KBM-7 (cell line): ENCODE measurements at places on chromosomes 2 and 18.

DNA sequence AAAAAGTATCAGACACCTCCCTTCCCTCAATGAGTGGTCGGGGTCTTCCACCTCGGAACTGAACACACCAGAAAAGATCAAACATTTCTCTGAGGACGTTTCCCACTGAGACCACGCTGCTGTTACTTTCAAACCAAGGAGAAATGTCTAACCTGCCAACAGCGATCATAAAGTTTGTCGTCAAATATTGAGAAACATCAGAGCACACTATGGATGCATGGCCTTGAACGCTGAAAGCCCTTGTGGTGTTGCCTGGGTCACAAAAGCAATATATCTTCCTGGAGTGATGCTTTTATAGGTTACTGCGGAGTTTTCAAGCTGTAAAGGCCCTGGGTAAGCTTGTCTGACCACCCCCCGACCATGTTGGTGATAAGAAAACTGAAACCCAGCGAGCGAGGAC, 70.2 kb upstream of the ID2 start:
- DNase-seq: no peak

GRCh38 chr2:151691631-151692030, 42.6 kb downstream of the NEB start:
- DNase-seq: no peak

DNA sequence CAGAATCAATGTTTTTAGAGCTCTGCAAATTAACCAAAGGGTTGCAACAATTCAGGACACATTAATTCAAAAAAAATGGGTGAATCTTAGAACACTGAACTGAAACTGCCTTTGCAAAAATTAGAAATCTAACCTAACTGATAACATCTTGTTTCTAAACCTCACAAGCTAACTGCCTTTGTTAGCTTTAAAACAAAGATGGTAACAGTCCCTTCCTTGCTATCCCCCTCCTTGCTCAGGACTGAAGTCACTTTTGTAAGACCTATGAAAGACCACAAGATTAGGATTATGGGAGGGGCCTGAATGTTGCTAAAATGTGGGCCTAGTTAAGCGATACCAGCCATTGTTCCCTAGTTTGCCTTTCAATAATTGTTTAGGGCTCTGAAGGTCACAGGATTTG, 44.9 kb upstream of the LONRF2 start:
- no peak for DNase-seq

DNA sequence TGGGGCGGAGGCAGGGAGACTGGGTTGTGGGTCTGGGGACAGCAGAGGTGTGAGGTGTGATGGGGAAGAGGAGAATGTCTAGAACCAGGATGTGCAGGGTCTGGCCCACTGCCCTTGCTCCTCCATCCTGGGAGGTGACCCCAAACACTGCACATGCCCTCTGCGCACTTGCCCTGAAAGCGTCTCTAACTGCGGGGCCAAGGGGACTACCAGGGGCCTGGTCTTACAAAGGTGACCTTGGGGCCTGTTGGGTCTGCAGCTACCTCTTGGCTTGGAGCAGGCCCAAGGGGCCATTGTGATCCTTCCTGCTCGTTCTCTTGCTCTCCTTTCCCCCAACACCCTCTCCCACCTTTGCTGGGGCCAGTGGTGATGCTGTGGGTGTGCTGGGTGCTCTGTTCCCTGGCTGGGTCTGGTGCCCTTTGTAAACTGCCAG, 48.0 kb upstream of the FAHD2A start:
- no peak for DNase-seq

- DNase-seq: no peak
Observed at GRCh38 chr2:218389333-218390150, 7.5 kb downstream of the SLC11A1 start.

- DNase-seq: peak; percentile 48
Observed at GRCh38 chr18:41745166-41746049, 209.6 kb upstream of the PIK3C3 start.

- no peak for DNase-seq
Observed at GRCh38 chr2:12451726-12452125, 265.0 kb upstream of the TRIB2 start.

DNA sequence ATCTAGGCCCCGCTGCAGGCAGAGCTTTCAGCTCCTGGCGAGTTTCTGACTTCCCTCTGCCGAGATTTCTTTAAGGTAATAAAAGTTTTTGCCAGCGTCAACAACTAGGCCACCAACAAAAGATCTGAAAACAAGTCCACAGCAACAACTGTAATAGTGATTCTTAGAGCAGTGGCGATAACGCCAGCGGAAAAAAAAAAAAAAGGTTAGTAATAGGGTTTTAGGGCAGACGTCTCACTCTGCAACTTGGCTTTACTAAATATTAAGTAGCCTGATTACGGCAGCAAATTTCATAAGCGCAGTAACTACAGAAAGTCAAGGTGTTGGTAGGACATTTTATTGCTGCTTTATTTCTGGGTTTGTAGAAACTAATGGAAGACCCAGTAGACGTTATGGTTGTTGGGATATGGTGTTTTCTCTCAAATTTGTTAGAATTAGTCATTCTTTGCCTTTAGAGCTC, 481 bp downstream of the SLC30A6 start:
- DNase-seq: no peak

GRCh38 chr2:8061219-8061618, 620.6 kb upstream of the ID2 start:
- DNase-seq: no peak

DNA sequence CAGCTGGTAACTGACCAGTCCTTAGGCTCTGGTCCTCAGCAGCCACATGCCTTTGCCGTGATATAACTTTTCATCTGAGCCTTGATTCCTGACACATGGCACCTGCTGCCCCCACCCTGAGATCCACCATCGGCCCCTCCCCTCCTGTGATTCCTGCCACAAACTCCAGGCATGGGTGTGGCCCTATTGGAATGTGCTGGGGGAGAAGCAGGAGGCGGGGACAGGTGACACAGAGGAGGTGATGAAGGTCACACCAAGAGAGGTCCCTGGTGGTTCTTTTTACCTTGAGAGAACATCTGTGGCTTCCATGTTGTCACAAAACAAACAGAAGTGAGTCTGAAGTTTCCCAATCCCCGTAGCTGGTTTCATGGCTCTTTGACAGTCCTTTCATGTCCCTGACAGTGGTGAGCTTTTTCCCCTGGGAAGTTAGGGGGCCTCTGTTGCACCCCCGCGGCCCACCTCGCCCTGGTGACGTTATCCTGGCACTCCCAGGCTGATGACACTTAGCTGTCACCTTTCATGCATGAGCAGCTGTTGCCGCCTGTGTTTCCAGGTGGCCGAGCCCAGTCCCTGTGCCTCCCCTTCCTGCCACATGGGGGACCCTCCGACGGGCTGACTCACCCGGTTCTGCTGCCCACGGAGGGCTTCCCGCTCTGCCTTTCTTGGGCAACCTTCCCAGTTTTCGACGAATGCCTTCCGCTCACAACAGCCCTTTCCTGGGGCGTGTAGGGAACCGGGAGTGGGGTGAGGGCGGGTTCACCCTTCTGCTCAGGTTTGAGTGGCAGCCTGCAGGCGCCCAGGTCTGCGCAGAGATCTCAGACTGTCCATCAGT, 66.3 kb upstream of the GLI2 start:
- DNase-seq: peak; percentile 48

GRCh38 chr18:13159579-13159978, 59.0 kb upstream of the LDLRAD4 start:
- peak; percentile 85 for DNase-seq

- peak; percentile 0 for DNase-seq
Observed at GRCh38 chr18:32674491-32674890, 98.3 kb downstream of the KLHL14 start.

- no peak for DNase-seq
Observed at GRCh38 chr2:238929242-238930081, 81.6 kb downstream of the TWIST2 start.

GRCh38 chr18:35289727-35290093, 319 bp downstream of the ZSCAN30 start:
- no peak for DNase-seq

GRCh38 chr2:128781166-128781565, 462.5 kb upstream of the HS6ST1 start:
- DNase-seq: no peak

GRCh38 chr18:46293742-46294181, 189.6 kb downstream of the HAUS1 start:
- no peak for DNase-seq

DNA sequence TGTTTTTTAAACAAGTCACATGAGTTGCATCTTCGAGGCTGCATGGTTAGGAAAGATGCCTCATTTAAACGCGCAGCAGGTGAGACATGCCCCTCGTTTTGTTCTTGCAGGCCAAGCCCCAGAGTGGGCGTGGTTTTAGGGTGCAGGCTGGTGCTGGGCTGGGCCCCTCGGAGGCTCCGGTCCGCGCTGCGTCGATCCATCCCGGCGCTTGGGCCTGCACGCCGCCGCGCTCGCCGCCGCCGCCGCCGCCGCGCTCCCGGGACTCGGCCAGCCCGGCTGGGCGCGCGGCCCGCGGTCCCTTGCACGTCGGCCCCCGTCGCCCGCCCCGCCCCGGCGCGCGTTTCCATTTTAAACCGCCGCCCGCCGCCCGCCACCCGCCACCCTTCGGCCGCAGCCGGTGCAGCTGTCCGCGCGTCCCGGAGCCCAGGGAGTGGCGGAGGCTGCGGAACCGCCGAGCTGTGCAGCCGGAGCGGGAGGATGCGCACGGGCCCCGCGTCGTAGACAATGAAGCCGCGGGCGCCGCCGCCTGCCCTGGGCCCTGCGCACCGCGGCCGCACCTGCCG, 175.5 kb downstream of the AGAP1 start:
- DNase-seq: peak; percentile 75

DNA sequence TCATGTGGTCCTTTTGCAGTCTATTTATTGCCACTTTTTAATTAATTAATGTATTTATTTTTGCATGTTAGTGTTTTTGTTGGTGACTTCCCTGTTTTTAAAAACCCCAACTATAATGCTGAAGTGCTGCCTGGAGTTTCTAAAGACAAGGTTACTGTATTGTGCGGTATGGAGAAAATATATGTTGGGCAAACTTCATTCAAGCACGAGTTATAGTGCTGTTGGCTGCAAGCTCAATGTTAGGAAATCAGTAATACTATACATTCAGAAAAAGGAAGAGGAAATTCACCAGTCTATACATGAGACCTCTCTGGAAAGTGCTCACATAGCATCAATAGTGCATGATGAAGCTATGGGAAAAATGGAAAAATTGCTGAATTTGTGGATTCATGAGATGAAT, 15.4 kb upstream of the RBMS1 start:
- DNase-seq: no peak

DNA sequence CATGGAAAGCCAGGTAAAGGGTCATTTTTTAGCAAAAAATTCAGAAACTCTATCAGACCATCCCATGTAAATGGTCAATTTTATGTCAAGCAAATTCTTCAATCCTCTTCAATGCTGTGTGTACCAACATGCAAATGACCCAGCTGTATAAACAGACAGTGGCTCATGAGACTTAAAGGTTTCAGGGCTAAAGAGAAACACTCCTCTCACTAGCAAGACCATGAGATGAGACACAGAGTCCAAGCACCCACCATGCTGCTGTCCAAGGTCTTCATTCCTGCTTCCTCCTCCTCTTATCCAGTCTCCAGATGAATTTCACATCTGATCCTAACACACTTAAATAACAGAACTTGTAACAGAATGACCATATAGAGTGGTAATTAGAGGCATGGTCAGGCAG, 30.8 kb upstream of the ONECUT2 start:
- no peak for DNase-seq

GRCh38 chr2:79793006-79793405, 280.2 kb downstream of the CTNNA2 start:
- no peak for DNase-seq

DNA sequence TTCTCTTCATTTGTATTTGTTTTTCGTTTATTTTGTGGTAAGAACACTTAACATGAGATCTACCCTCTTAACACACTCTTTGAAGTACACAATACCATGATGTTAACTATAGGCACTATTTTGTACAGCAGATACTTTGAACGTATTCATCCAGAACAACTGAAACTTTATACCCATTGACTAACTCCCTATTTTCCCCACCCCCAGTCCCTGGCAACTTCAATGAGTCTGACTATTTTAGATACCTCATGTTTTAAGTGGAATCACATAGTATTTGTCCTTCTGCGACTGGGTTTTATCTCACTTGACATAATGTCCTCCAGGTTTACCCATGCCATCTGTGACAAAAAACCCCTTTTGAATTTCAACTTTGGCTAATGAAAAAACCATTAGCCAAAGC, 356.3 kb upstream of the CDH20 start:
- DNase-seq: no peak

DNA sequence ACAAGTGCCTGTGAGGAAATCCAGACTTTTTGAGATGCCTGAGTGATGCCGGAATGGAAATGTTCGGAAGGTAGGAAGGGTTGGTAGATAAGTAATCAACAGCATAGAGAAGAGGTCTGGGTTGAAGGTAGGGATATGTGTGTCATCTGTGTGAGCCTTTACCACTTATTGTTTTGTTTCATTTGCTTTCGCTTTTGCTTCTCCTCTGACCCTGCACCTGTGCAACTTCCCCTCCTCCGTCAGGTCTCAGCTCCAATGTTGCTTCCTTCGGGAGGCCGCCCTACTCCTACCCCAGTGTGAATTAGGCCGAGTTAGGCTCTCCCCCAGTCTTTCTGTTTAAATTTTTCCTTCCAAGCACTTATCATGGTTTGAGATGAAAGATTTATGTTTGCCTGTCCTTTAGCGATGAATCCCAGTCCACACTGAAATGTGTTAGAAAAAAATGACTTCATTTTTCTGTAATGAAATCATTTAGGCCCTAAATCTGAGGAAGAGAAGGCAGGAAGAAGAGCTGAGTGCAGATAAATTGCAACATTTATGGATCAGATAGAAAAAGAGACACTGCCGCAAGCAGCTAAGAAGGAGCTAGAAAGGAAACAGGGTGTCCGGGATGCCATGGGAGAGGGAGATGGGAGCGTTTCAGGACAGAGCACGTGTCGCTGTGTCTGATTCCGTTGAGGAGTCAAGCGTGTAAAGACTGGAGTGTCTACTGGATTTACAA, 139.6 kb upstream of the PELI1 start:
- no peak for DNase-seq

DNA sequence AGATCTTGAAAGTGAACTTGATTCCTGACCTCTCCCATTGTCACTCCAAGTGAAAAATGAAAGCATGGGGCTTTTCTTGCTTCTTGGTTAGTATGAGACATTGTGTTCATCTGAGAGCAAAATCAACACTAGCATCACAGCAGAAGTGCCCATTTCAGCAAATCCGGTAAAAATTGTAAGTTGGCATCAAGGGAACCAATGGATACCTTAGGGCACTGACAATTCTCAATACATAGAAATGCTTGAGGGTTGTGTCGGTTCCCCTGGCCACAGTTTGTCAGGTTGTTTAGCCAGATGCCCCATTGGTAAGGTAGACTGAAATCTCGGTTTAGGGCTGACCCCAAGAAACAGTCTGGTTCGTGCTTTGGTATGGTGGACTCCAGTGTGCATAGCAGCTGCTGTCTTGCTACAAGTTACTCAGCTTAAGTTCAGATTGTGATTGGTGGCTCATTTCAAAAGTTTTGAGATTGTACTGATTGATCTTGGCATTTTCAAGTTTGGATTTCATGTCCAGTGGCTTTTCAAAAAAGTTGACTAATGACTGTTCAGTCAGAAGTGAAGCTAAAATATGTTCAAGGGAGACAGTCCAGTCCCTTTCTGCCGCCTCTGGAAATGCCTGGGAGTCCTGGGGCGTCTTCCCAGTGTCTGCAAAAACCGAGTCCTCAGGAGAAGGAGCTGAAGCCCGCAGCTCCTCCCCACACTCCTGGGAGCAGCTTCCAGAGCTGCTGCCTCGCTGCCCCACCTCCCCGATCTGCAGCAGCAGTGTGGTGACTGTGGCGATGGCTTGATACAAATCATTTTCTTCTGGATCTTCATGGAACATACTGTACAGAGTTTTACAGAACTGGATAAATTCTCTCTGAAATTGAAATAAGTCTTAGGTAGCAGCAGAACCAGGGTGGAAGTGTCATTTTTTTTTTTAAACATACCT, 5.6 kb downstream of the RPL31 start:
- peak; percentile 22 for DNase-seq
